ENCODE measurements at places on chromosomes 1 and 21.

DNA sequence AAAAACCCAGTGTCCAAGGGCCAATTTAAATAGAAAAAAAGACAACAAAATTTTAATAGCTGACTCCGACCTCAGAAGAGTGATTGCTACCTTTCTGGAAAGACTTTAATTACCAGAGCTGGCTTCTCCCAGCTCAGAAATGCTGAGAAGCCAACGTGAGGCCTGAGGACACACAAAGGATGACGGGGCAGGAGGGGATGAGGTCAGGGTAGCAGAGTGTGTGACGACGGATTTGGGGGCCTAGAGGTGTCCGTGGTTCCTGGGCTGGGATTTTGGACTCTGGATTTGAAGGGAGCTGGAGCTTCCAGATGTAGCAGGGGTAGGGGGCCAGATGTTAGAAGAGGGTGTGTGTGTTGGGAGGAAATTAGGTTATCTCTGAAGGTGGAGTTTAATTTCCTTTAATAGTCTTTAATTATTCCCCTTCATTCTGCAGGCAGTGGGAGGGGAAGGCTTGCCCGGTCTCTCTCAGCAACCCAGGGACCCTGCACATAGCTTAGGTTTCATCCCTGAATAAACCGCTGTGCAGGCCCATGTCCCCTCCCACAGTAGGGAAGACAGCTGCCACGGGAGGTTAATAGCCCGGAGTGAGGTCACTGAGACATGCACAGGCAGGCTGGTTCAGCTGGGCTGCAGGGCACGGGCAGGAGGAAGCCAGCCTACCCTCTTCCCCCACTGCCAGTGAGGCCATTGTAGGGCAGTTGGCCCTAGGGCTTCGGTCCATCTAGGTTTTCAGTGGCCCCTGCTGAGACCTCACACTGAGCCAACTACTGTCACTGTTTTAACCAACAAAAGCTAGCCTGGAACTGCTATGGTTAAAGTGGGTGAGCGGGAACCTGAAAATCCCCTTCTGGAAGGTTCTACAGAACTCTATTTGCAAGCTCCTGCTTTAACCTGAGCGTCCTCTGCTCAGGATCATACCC lies 3.8 kb upstream of the PADI3 start:
- DNase-seq: no peak

GRCh38 chr1:34270181-34270580 lies 93.5 kb downstream of the C1orf94 start:
- no peak for DNase-seq

DNA sequence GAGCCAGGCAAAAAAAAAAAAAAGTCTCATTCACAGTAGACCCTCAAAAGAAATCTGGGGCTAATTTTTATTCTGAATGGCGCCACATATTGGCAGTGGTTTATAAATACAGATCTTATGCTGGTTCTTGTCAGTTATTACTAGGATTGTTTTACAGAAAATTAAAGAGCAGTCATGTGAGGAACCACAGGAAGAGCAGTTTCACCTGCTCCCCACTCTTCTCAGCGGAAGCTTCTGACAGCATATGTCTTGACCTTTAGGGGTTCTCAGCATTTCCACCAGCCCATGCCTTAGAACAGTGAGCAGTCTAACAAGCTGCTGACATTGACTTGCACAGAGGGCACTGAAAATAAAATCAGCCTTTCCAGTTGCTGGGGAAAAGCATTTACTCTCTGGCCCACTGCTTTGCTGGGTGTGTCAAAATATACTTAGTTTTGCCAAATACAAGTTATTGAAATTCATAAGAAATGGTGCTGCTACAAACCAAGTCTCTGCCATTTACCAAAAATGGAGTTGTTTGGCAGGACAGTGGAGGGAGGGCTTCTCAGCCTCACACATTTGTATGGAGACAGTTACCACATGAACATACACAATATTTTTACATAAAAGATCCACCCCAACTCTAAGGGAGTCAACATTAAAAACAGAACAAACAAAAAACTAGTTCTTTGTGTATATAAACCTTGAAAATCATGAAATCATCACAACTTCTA lies 144.2 kb downstream of the SYT2 start:
- DNase-seq: no peak

DNA sequence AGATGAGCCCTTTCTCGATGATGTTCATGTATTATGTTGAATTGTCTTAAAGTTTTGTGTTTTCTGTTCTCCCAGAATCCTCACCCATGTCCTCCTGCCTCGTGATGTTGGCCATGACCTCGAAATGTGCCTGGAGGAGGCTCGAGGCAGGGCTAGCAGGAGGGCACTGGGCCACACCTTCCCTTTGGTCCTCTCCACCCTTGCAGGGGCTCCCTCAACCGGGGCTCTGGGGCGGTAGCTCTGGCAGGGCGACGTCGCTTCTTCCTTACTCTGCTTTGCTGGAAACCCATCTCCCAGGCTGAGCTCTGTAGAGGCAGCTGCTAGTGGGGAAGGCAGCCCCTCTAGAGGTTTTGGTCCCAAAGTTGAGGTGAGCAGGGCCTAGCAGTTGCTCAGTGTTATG lies 14.3 kb downstream of the TFF3 start:
- DNase-seq: no peak

GRCh38 chr1:75472971-75473603 lies 137.8 kb downstream of the SLC44A5 start:
- DNase-seq: no peak

- no peak for DNase-seq
Measured at GRCh38 chr1:207935166-207935583, 24.2 kb upstream of the CD34 start.

DNA sequence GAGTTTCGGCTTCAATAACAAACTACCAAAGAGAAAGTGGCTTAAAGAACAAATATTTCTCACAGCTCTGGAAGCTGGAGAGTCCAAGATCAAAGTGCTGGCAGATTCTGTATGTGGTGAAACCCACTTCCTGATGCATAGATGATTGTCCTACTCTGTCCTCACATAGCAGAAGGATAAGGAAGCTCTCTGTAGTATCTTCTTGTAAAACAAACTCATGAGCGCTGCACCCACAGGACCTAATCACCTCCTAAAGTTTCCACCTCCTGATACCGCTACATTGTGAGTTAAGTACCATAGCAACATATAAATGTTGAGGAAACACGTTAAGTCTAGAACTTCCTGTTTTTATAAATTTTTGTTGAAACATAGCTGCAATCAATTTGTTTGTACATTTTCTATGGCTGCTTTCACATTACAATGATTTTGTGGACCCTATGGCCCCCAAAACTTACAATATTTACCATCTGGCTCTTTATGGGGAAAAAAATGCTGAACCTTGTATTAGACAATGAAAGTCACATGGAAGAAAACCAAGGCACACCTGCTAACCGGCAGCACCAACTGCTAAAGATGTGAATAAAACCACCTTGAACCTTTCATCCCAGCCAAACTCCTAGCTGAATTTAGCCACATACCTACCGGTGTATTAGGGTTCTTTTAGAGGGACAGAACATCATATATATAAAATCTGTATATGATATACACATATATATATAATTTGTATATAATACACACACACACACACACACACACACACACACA lies 1423.4 kb downstream of the NCAM2 start:
- no peak for DNase-seq

- peak; percentile 78 for DNase-seq
Measured at GRCh38 chr21:31731857-31732596, at the start of gene SCAF4. Gene SCAF4, minus strand, starts transcription at chr21:31732118. Its CDS starts 426 bp downstream, at chr21:31731692.

- no peak for DNase-seq
Measured at GRCh38 chr1:119647228-119647733, 785 bp downstream of the ZNF697 start.

- no peak for DNase-seq
Measured at GRCh38 chr1:57423135-57423655, 665 bp downstream of the DAB1 start.

DNA sequence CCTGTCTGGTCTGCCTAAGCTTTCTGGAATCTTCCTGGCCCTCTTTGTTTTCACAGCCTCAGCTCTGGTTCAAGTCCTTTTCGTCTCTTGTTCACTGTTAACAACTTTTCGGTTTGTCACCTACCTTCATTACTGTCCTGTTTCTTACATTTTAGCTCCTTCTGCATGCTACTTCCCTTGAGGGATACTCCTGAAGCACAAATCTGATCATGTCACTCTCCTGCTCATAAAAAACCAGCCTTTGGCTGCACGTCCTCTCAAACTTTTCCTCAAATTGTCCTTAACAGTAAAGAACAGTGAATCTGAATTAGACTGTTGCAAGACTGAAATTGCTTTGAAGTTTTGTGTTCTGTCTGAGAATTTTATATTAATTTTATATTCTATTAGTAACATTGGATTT lies 3.3 kb downstream of the RAVER2 start:
- DNase-seq: no peak

DNA sequence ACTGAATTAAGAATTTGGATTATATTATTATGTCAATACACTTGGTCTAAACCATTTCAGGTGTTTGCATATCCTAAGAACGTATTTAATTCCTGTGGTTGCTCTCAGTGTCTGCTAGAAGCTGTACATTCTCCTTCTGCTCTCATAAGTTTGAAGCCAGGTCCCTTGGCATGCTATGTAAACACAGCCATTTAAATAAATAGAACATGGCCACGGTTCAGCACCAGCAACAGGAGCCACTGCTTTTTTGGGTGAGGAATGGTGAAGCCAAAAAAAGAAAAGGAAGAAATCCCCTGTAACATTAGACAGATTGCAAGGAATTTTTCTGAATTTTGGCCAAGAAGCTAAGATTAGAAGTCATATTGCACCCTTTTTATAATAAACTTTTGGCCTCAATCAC lies 19.1 kb downstream of the CCN1 start:
- no peak for DNase-seq

DNA sequence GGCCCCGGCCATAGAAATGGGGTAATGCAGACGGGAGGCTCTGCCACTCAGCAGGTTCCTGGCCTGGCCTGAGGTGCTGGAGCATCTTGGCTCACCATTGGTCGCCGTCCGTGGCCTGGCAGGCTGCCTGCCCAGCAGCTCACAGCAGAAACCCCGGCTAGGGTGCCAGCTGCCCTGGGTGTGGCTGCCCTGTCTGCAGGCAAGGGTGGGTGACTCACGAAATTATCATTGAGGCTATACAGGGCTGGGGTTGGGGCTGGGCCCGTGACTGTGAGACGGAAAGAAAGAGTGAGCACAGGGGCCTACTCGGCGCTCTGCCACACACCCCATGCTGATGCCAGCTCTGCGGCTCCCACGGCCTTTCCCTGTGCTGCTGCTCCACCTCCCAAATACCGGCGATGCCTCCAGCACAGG lies 8.0 kb upstream of the PKP1 start:
- no peak for DNase-seq

GRCh38 chr1:37549341-37549740 lies 4.8 kb downstream of the SNIP1 start:
- no peak for DNase-seq

- DNase-seq: no peak
Measured at GRCh38 chr1:167631386-167631935, 1.4 kb downstream of the RCSD1 start.

- DNase-seq: no peak
Measured at GRCh38 chr1:87869567-87869966, 540.9 kb downstream of the LMO4 start.

- no peak for DNase-seq
Measured at GRCh38 chr1:178868706-178869105, 2.2 kb downstream of the ANGPTL1 start.

DNA sequence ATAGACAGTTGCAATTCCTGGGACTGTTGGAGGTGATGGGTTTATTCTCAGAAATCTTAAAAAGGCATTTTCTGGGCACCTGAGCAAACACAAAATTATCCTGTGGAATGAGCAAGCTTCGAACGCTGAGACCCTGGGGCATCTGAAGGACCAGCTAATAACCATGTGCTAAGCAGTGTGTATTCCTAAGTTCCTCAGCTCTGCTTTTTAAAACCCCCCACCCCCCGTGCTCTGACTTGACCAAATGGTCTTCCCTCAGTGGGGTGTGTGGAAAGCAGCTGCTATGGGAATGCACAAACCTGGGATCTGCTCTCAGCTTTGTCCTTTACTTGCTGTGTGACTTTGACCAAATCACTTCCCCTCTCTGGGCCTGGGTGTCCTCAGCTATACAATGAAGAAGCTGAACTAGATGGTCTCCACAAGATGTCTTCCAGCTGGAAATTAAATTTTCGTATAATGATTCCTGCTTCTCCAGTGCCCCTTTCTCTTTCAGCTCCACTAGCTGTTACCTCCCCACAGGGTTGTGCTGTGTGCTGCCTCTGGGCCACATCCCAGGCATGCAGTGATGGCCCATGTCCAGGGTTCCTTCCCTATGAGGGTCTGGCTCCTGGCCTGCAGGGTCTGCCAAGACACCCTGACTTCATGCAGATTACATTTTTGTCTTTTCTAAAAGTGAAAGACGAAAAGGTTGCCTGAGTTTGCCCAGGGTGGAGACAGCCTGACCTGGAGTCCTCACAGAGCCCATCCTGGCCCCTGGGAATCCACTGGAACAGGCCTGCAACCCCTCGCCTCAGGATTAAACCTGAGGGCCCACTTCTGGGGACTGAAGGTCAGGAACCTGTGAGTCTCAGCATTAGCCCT lies 14.9 kb upstream of the CD247 start:
- DNase-seq: no peak

Measured in stimulated activated CD4-positive, alpha-beta T cell treated with anti-CD3 and anti-CD28 coated beads, Interleukin-1b, Interleukin-23, amount 100 ng/mL, for 1 hour (primary cell).